Endothelial cell of umbilical vein (primary cell): ENCODE measurements at places on chromosomes 3 and 15. TPM values are rescaled to one million over a fixed set of nuclear protein-coding genes. Genes with fewer than 3 reads are reported as not detected.

CACNA2D3 gene
- total RNA-seq = not detected in 2 replicates

A4GNT gene
- total RNA-seq = not detected in 2 replicates

GOLGA8R gene
- 2.0 and 2.2 TPM in 2 replicates for total RNA-seq

CNTN4 gene
- not detected in 2 replicates for total RNA-seq

KNL1 gene
- 31.8 and 33.8 TPM in 2 replicates for total RNA-seq

KCNMB2 gene
- total RNA-seq = not detected in 2 replicates

VGLL3 gene
- 4.2 and 6.0 TPM in 2 replicates for total RNA-seq

TEX9 gene
- 1.7 and 2.5 TPM in 2 replicates for total RNA-seq

CLDN11 gene
- 344 and 395 TPM in 2 replicates for total RNA-seq

THSD4 gene
- 20.2 and 25.4 TPM in 2 replicates for total RNA-seq

ADAMTS9 gene
- 22.6 and 23.9 TPM in 2 replicates for total RNA-seq

- no peaks in the 10 kb centered on the region for H3K27me3 ChIP-seq
- no peak for DNase-seq
- peaks cover 4% of the 10 kb centered on the region for H3K36me3 ChIP-seq
- H3K4me3 ChIP-seq = no peak overlapping the region
Observed at GRCh38 chr3:44795197-44795596, 33.6 kb downstream of the KIF15 start.

DNA sequence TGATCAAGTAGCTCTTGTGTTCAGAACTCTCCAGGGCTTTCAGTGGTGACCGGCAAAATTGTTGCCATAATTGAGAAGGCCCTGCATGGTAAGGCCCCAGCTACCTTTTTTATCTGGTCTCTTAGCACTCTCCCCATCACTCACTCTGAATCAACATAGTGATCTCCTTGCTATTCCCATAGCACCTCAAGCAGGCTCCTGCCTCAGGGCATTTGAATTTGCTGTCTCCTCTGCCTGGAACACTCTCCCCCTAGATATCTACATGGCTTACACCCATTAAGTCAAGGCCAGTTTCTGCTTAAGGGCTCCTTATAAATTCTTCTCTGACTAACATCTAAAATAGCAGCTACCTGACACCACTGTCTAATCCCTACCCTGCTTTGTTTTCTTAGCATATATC, 3.3 kb upstream of the ARID3B start:
- H3K27me3 ChIP-seq = no peaks in the 10 kb centered on the region
- no peak for DNase-seq
- H3K27ac ChIP-seq = no peak overlapping the region
- H3K4me3 ChIP-seq = no peak overlapping the region
- H3K36me3 ChIP-seq = no peaks in the 10 kb centered on the region

DNA sequence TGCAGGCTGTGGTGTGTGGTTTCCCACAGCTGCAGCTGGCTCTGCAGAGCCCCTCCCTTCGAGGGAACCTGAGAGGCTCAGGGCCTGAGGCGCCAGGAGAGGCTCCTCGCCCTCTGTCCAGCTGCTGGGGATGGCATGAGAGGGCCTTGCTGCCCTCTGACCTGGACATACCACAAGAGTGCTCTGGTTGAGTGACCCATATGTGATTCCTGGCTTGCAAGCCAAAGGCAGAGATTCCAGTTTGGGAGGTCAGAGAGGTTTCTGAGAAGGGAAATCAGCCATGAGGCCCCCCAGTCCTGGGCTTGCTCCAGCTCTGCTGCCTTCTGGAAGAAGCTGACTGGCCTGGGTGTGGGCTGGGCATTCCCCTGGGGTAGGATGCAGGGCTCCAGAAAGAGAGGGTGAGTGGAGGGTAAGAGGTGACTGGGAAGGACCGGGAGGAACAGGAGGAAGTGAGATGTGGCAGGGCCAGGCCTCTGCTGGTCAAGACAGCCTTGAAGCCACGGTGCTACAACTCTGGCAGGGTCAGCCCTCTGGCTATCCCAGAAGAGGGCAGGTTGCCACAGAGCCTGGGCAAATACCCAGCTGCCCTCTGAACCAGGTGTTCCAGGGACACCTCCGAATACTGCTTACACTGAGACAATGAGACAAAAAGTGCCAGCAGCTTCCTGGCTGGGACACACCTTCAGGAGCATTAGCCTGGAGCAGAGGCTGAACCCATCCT, 16.0 kb upstream of the SRP14 start:
- no peak overlapping the region for H3K4me3 ChIP-seq
- H3K4me1 ChIP-seq = no peaks in the 10 kb centered on the region
- no peaks in the 10 kb centered on the region for H3K27me3 ChIP-seq
- no peak for DNase-seq
- no peak overlapping the region for H3K27ac ChIP-seq

GRCh38 chr15:23648920-23649515, 1.4 kb upstream of the MAGEL2 start:
- H3K4me3 ChIP-seq = no peak overlapping the region
- H3K36me3 ChIP-seq = no peaks in the 10 kb centered on the region
- H3K27me3 ChIP-seq = peaks cover 6% of the 10 kb centered on the region

- H3K27ac ChIP-seq = no peak overlapping the region
- H3K4me1 ChIP-seq = no peaks in the 10 kb centered on the region
- peak overlapping the region; percentile 85 for H3K4me3 ChIP-seq
- no peak for DNase-seq
- no peaks in the 10 kb centered on the region for H3K36me3 ChIP-seq
- H3K27me3 ChIP-seq = no peaks in the 10 kb centered on the region
Observed at GRCh38 chr3:38455639-38456430, 2.1 kb downstream of the ACVR2B start.

- DNase-seq = peak; percentile 95
- peak overlapping the region; percentile 65 for H3K27ac ChIP-seq
- H3K27me3 ChIP-seq = no peaks in the 10 kb centered on the region
- H3K4me3 ChIP-seq = no peak overlapping the region
- peaks cover 23% of the 10 kb centered on the region for H3K4me1 ChIP-seq
- H3K36me3 ChIP-seq = no peaks in the 10 kb centered on the region
Observed at GRCh38 chr3:56980798-56981390, 79.6 kb upstream of the SPATA12 start.

- DNase-seq = no peak
- H3K36me3 ChIP-seq = no peaks in the 10 kb centered on the region
- H3K27me3 ChIP-seq = no peaks in the 10 kb centered on the region
- no peaks in the 10 kb centered on the region for H3K4me1 ChIP-seq
- H3K27ac ChIP-seq = no peak overlapping the region
Observed at GRCh38 chr15:36232491-36232890, 346.9 kb upstream of the CDIN1 start.

GRCh38 chr3:45593708-45594601, 596 bp upstream of the LIMD1 start:
- DNase-seq = peak; percentile 77
- no peaks in the 10 kb centered on the region for H3K27me3 ChIP-seq
- peak overlapping the region; percentile 70 for H3K27ac ChIP-seq
- H3K36me3 ChIP-seq = no peaks in the 10 kb centered on the region
- H3K4me3 ChIP-seq = peak overlapping the region; percentile 67
- peaks cover 38% of the 10 kb centered on the region for H3K4me1 ChIP-seq

GRCh38 chr3:34305266-34305665, 506.8 kb downstream of the PDCD6IP start:
- no peak for DNase-seq
- H3K36me3 ChIP-seq = no peaks in the 10 kb centered on the region
- H3K27ac ChIP-seq = no peak overlapping the region
- no peak overlapping the region for H3K4me3 ChIP-seq
- H3K4me1 ChIP-seq = no peaks in the 10 kb centered on the region
- H3K27me3 ChIP-seq = no peaks in the 10 kb centered on the region

- H3K4me3 ChIP-seq = no peak overlapping the region
- no peaks in the 10 kb centered on the region for H3K36me3 ChIP-seq
Observed at GRCh38 chr3:46369675-46370132, 1.0 kb upstream of the CCR5 start.

DNA sequence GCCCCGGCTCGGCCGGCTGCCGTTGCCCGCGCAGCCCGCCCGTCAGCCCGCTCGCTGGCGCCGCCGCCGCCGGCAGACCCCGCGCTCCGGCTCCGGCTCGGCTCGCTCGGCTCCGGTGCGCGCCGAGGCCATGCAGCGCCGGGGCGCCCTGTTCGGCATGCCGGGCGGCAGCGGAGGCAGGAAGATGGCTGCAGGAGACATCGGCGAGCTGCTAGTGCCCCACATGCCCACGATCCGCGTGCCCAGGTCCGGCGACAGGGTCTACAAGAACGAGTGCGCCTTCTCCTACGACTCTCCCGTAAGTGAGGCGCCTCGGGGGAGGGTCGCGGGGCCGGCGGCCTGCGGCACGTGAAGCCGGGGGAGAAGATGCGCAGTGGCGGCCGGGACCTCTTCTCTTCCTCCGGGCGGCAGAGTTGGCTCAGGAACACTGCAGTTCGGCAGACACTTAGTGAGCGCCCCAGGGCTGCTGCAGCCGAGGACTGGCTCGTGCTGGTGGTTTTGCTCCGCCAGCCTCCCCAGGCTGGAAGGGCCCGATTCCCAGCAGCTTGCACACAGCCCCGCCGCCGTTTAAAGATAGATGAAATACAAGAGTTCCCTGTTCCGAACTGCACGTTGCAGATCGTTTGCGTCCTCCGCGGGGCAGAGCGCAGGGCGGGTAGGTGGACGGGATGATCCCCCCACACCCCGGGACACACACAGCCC, 407 bp downstream of the USP13 start:
- peaks cover 13% of the 10 kb centered on the region for H3K4me1 ChIP-seq
- peak overlapping the region; percentile 80 for H3K27ac ChIP-seq
- no peaks in the 10 kb centered on the region for H3K27me3 ChIP-seq
- peak; percentile 80 for DNase-seq

GRCh38 chr15:57821826-57822225, 115.3 kb downstream of the POLR2M start:
- H3K27me3 ChIP-seq = no peaks in the 10 kb centered on the region
- peak; percentile 62 for DNase-seq
- no peaks in the 10 kb centered on the region for H3K36me3 ChIP-seq
- peaks cover 29% of the 10 kb centered on the region for H3K4me1 ChIP-seq
- no peak overlapping the region for H3K27ac ChIP-seq

DNA sequence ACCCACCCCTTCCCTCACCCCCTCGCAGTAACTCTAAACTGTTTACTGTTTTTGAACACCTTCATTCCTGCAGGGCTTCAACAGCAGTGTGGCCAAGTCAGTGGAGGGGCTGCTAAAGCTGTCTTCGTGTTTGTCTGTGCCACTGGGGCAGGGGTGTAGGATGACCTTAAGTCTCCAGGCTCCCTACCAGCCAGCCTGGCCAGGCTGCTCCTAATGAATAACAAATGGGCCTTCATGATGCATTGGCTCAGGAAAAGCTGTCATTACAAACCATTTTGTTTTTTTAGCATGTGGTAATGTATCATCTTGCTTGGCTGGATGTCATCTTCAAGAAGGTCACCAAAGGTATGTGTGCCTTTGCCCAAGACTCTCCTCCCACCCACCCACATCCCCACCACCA, 372.2 kb upstream of the WNT5A start:
- H3K27ac ChIP-seq = no peak overlapping the region
- H3K4me1 ChIP-seq = no peaks in the 10 kb centered on the region
- H3K4me3 ChIP-seq = no peak overlapping the region

DNA sequence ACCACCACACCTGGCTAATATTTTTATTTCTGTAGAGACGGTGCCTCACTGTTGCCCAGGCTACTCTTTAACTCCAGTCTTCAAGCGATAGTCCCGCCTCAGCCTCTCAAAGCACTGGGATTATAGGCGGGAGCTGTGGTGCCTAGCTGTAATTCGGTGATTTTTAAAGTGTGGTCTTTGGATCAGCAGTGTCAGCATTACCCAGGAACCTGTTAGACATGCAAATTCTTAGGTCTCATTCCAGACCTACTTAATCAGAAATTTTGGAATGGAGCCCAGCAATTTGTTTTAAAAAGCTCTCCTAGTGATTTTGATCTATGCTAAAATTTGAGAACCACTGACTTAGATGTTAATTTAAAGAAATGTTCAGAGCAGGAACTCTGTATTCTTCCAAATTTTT, 51.9 kb downstream of the GOLM2 start:
- no peaks in the 10 kb centered on the region for H3K4me1 ChIP-seq
- DNase-seq = no peak
- no peak overlapping the region for H3K4me3 ChIP-seq
- no peaks in the 10 kb centered on the region for H3K27me3 ChIP-seq
- H3K36me3 ChIP-seq = no peaks in the 10 kb centered on the region

DNA sequence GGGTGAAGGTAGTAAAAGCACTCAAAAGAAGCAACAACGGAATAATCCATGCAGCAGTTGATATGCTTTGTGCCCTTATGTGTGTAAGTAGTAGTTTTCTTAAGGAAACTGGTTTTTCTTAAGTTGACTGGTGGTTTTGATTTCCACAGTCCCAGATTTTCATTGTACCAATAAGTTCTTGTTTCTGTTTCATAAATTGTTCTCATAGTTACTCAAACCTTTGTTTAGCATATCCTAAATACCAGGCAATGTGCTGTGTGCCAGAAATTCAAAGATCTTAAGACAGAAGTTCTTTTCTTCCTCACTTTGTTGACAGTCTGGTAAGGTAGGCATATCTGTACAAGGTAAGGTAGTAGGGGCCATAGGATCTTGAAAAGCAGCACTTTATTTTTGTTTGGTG, 40.0 kb downstream of the DNAJC13 start:
- H3K4me3 ChIP-seq = no peak overlapping the region
- H3K27ac ChIP-seq = no peak overlapping the region
- H3K27me3 ChIP-seq = no peaks in the 10 kb centered on the region

DNA sequence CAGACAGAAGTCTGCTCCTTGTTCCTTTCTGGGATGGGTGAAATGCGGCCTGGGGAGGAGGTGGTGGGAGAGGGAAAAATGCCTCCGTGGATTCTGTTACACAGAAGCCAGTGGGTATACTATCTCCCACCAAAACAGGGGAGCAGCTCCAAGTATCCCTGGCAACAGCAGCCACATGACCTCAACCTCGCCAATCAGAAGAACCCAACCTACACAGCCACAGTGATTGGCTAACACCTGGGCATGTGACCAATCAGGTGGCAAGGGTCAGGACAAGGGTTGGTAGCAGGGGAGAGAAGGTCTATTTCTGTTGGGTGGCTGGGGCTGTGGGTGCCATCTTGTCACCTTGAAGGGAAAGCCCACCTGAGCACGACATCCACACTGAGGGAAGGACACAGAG, 9.1 kb upstream of the ACAD9 start:
- H3K27ac ChIP-seq = no peak overlapping the region
- no peak overlapping the region for H3K4me3 ChIP-seq
- DNase-seq = no peak

DNA sequence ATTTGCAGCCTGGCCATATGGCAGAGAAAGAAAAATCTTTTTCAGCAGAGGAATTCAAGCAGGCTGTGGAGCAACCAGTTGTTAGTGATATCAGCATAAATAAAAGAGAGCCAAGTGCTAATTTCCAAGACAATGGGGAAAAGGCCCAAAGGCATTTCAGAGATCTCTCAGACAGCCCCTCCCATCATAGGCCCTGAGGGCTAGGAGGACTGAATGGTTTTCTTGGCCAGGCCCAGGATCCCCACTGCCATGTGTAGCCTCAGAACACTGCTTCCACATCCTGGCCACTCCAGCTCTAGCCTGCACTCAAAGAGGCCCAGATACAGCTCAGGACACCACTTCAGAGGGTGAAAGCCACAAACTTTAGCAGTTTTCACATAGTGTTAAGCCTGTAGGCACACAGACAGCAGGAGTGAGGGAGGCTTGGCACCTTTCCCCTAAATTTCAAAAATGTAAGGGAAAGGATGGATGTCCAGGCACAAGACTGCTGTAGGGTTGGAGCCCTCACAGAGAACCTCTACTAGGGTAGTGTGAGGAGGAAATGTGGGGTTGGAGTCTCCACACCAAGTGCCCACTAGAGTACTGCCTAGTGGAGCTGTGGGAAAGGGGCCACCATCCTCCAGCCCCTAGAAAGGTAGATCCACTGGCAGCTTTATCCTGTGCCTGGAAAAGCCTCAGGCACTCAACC, 191.4 kb downstream of the TBL1XR1 start:
- no peak overlapping the region for H3K27ac ChIP-seq
- no peak for DNase-seq
- H3K4me1 ChIP-seq = no peaks in the 10 kb centered on the region
- no peaks in the 10 kb centered on the region for H3K27me3 ChIP-seq
- H3K4me3 ChIP-seq = no peak overlapping the region
- H3K36me3 ChIP-seq = no peaks in the 10 kb centered on the region

GRCh38 chr15:98900356-98900755, 107.2 kb downstream of the PGPEP1L start:
- H3K36me3 ChIP-seq = no peaks in the 10 kb centered on the region
- H3K27me3 ChIP-seq = no peaks in the 10 kb centered on the region
- H3K4me1 ChIP-seq = peaks cover 45% of the 10 kb centered on the region
- no peak for DNase-seq
